Anterior cingulate cortex (tissue), 58 donors: ENCODE measurements at places on chromosomes 7 and 10.

GRCh38 chr10:26937371-26937770 lies 76.6 kb upstream of the ABI1 start:
- DNase-seq: no peak

DNA sequence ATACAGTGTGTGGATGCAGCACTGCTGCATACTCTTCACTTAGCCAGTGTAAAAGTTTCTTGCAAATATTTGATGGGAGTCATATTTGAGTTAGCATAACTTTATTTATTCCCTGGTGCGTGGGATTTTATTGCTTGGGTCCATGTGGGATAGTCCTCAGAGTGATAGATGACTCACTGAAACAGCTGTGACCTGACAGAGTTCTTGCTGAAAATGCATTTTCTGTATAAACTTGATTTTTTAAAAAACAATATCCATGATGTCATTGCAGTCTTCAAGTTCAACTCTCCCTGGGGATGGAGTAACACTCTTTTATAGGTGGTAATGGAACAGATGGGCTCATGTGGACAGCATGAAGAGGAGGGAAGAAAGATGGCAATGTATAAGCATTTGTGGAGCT lies 310.0 kb downstream of the PPP1R3A start:
- no peak for DNase-seq

DNA sequence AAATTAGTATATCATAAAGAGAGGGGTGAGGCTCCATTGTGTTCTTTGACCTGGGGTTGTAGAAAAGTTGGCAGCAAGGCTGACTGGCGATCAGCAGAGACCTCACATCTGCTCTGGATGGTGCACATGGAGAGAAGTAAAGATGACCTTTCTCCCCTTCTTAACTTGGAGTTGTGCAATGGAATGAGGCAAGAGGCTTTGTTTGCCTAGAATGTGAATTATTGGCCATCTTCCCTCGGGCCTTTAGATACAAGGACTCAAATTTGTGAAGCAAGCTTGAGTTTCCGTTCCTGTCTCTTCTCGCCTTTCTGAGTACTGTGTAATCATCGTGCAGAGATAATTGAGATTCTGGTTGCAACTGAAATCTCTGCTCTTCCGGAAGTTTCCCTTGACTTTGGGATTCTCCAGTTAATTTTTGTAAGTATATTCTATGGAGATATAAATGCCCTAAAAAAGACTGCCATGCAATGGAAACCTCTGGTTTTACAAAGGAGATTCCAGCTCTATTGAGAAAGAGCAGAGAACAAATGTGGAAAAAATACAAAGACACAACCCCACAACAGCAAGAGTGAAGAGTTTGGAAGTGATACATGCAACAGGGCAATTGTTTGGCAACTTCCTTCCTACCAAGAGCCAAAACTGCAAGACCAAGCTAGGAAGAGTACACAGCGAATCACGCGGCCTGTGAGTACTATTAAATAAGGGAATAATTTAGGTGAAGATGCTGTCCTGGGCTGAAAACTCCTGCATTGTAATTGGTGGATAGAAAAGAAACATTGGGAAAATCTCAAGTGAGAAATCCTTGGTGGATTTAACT lies 542.3 kb upstream of the NRP1 start:
- no peak for DNase-seq

- DNase-seq: no peak
Observed at GRCh38 chr10:56943221-56943755, 582.2 kb upstream of the ZWINT start.

DNA sequence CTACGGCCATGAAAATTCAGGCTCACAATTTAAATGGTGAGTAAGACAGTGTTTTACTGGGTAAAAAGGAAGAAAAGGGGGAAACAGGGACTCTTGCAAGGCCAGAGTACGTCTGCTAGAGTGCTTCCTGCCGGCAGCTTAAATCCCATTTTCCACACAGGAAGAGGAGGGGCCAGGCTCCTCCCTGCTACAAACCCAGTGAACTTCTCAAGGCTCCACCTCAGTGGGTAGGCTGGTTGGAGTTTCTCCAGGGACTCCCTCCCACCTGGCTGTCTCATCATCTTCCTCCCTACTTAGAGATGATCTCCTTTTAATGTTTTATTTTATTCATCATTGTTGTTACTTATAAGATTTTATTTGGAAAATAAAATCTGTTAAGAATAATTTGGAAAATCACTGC lies 62.6 kb upstream of the SEMA3C start:
- no peak for DNase-seq

- DNase-seq: no peak
Observed at GRCh38 chr10:121062115-121062514, 211.0 kb downstream of the WDR11 start.

GRCh38 chr10:31171402-31172083 lies 139.9 kb upstream of the ZNF438 start:
- DNase-seq: no peak

DNA sequence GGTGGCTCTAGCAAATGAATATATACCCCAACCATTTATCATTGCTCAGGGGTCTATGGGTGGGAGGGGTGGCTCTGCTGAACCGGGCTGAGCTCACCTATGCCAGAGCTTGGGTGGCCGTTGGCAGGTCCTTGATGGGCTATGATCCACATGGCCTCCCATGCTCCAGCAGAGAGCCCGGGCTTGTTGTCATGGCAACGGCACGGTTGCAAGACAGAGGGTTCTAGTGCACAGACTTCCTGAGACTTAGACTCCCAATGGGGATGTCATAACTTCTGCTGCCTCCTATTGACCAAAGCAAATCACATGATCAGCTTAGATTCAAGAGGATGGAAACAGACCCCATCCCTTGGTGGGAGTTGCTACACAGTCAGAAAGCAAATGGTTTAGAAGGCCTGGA lies 36.4 kb upstream of the CARD11 start:
- no peak for DNase-seq

- no peak for DNase-seq
Observed at GRCh38 chr10:60677531-60678129, 100.6 kb upstream of the CDK1 start.

GRCh38 chr7:7687800-7688199 lies 30.6 kb downstream of the RPA3 start:
- DNase-seq: no peak

GRCh38 chr7:149669121-149669818 lies 104.1 kb downstream of the ZNF467 start:
- no peak for DNase-seq

DNA sequence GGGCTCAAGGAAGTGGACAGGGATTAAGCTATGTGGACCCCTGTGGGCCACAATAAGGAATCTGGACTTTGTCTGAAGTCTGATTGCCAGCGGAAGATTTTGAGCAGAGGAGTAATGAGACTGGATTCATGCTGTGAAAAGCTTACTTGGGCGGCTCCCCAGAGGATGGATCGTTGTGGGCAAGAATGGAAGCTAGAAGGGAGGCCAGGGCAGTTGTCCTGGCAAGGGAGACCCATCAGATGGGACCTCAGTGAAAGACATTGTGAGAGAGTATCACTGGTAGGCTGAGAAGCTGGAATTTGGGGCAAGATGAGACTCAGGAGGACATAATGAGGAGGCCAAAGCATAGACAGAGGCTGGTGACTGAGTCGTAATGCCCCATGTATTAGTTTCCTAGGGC lies 15.6 kb downstream of the ABCC2 start:
- no peak for DNase-seq

- DNase-seq: no peak
Observed at GRCh38 chr10:131311661-131312477, at the start of gene TCERG1L. Gene TCERG1L, minus strand, starts transcription at chr10:131311721. Its CDS starts 86 bp downstream, at chr10:131311635.

DNA sequence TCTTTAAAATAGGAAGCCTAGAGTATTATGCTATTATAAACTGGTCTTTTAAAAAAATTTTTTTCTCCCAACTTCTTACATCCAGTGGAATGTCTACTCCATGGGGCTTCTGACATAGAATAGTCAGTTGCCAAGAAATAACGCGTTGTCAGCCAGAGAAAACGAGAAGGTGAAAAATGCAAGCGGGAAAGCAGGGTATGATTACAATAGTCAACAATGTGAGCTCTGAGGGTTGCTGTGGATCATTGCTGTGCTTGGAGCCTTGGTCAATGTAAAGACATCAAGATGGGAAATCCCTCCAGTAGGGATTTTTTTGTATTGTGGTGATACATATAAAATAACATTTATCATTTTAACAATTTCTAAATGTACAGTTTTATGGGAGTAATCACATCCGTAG lies 27.6 kb upstream of the PLPP4 start:
- DNase-seq: no peak

DNA sequence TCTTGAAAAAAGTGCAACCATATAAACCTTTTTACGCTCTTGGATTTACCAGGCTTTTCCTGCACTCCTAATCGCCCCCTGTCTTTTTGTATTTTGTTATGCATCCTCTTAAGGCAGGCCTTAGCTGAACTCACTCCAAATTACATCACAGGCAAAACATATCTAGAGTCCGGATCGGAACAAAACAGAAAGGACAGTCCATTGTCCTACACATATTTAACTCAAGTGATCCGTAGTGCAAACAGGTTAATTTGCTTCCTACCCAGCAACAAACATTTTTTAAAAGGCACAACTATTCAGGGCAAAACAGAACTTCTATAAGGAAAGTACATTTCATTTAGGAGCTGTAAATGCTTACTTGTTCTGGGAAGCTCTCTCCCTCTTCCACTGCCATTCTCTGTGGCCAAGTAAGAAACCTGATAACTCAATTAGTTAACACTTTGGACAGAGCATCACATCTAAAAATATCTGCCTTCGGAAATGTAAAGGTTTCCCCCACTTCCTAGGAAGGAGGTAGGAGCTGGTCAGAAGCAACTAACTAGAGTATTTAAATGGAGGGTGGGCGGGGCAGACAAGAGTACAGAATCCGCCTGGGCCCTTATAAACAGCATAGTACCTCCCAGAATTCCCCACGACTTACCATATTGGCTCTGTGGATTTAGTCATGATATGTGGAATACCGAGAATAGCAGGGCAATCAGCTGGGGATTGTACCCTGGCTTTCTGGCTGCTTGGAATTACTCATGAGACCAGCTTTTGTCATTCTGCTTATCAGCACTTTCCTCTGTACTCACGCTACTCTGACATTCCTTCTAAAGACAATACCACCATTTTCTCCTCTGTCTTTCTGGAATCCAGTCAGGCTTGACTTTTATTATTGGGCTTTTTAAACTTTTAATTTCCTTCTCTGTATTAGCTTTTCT lies 89.5 kb downstream of the ANK3 start:
- no peak for DNase-seq

DNA sequence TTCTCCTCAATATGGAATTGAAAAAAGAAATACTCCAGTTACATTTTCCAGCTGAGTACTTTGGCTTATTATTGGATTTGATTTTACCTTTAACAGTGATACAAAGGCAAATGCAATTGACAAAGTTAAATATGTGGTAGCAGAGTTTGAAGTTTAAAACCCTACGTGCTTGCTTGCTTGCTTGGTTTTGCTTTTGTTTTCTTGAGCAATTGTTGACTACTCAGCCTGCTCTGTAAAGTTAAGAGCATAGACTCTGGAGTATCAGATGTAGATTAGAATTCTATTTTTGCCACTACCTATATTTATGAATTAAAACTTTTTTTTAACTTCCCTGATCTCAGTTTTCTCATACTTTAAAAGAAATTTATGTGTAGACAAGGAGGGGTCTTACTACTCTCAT lies 51.4 kb downstream of the PCDH15 start:
- no peak for DNase-seq

- no peak for DNase-seq
Observed at GRCh38 chr7:131720703-131721102, 164.3 kb upstream of the PODXL start.

GRCh38 chr10:11525503-11525902 lies 85.9 kb downstream of the USP6NL start:
- no peak for DNase-seq

GRCh38 chr10:123882681-123883445 lies 8.7 kb downstream of the CPXM2 start:
- DNase-seq: no peak

GRCh38 chr7:21771266-21771665 lies 174.4 kb downstream of the CDCA7L start:
- DNase-seq: no peak

- DNase-seq: no peak
Observed at GRCh38 chr10:101848894-101849351, 5.3 kb upstream of the KCNIP2 start.

GRCh38 chr7:150860978-150861295 lies 8.6 kb downstream of the AOC1 start:
- no peak for DNase-seq

DNA sequence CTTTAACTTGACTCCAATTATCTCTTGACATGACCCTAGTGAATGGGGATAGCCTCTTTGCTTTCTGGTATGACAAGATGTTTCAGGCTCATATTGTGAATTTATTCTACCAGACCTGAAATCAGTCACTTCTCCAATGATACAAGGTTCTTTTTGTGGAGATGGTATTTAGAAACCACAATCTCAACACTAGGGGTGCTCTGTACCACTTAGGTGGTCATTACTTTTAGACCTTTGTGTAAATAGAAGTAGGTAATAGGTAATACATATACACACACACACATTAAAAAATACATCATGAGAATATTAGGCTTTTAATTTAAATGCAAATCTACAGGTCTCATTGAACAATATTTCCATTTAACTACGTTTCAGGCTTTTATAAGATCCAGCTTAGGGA lies 199.0 kb upstream of the RHOBTB1 start:
- no peak for DNase-seq

GRCh38 chr7:1716263-1717094 lies 46.4 kb downstream of the ELFN1 start:
- no peak for DNase-seq
